ENCODE measurements at places on chromosomes 5 and 9.

- DNase-seq, result peak; percentile 39
Observed at GRCh38 chr5:9785751-9786150, 155.6 kb upstream of the TAS2R1 start.

GRCh38 chr9:115733318-115734110 is 420.1 kb upstream of the PAPPA start:
- DNase-seq, result peak; percentile 75

GRCh38 chr5:64690104-64690416 is 243 bp upstream of the SHISAL2B start:
- DNase-seq, result no peak

DNA sequence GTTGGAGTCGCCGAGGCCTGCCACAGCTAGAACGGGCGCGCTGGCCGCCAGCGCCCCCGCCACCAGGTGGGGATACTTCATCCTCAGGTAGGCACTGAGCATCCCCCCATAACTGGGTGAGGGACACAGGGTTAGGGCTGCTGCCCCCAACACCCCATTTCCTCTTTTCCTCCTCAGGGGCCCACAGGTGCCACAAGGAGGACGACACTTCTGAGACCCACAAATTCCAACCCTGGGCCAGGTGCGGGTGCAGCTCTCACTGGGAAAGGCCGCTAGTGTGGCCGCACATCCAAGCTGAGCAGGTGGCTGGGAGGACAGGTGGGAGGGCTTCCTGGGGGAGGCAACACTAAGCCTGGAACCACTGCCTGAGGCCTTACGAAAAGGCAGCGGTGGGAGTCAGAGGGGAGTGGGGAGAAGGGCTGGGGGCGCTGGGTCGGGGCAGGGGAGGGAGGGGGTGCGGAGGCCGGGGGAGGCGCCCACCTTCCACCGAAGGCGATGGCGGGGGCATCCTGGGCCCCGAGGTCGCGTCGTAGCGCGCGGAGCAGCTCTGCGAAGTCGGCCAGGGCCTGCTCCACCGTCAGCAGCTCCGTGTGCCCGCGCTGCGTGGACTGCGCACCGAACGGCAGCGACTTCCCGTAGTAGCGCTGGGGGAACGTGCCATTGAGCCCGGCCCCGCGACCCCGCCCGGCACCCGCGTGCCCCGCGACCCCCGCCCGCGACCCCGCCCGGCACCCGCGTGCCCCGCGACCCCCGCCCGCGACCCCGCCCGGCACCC is 961 bp downstream of the DPP7 start:
- peak; percentile 29 for DNase-seq

DNA sequence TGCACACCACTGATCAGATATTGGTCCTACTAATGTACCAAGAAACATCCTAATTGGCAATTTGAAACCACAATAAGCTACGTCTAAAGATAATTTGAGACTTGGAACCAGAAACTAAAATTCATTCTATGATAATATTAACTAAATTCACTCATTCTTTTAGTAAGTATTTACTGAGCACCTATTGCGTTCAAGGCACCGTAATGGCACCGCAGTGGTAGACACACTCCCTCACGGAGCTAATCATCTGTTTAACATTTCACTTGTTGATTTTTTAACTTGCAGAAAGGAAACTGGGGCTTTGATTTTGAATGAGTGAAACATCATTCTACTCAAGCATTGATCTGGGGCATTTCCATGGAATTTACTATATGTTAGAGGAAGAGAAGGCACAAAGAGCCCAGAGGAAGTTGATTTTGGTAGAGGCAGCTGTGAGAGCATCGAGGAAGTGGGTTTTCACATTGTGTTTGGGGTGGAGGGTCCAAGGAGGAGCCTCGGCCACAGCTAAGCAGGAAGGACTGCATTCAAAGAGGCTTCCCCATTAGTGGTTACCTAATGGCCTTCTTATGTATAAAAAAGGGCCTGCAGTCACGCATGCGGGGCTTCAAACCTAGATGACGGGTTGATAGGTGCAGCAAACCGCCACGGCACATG is 7.1 kb downstream of the RAPGEF1 start:
- DNase-seq, result no peak
